ENCODE measurements at places on chromosomes 2 and 18.

DNA sequence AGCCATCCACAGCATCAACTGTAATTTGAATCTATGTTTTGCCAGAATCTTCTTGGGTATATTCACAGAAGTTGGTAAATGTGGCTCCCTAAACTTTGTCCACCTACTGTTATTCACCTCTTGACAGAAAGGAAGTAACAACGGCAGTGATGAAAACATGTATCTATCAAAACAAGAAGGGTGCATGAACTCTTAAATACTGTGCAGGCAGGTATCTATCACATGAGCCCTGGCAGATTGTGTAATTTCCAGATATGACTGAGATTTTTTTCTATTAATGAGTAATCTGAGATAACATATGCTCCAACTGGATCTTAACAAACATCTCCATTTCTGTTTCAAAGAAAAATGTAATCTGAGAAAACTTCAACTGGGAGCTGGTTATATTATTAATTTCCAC is 36.6 kb downstream of the SFT2D3 start:
- DNase-seq: no peak

- DNase-seq: peak; percentile 59
Measured at GRCh38 chr2:96801005-96801785, 14.9 kb upstream of the CNNM3 start.

DNA sequence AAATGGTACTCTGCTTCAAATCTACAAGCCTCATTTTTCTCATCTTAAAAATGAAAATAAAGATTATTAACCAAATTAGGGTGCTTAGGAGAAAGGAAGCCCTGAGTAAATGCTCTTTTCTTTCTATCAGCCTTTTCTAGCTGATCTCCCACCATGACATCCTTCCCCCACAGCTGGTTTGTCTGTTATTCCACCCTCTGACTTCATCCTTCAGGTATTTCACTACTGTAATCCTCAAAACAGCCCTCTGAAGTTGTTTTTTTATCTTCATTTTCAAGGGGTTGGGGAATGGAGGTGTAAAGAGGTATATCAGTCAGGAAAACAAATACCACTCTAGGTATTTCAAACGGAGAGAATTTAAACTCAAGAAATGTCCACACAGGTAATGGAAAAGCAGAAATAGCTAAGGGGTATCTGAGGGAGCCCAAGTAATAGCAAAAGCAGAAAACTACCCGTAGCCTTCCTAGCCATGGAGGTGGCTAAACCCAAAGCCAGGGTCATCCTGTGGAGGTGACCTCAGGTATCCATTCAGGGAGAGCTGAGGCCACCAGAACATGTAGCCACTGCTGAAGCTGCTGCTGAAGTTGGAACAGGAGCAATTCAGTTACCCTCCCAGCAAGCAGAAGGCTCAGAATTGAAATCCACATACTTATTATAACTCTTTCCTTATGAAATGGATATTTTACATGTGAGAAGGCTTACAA is 990.9 kb upstream of the ACVR2A start:
- no peak for DNase-seq

GRCh38 chr2:45938649-45939511 is 287.4 kb downstream of the PRKCE start:
- no peak for DNase-seq

DNA sequence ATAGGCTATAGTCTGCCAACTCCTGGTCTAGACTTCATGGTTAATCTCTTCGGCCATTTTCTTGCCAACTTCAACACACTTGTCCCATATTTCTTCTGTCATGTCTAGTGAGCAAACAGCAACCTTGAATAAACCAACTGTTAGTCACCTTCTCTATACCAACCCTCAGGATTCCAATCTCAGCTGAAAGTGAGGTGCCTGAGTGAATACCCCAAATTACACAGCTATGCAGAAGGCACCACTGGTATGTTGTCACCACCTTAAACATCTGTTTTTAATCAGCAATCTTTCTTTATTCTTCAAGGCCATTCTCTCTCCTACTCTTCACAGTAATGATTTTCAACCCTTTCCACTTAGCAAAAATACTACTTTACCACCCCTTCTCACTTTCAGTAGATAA is 39.3 kb downstream of the THOC1 start:
- DNase-seq: no peak

DNA sequence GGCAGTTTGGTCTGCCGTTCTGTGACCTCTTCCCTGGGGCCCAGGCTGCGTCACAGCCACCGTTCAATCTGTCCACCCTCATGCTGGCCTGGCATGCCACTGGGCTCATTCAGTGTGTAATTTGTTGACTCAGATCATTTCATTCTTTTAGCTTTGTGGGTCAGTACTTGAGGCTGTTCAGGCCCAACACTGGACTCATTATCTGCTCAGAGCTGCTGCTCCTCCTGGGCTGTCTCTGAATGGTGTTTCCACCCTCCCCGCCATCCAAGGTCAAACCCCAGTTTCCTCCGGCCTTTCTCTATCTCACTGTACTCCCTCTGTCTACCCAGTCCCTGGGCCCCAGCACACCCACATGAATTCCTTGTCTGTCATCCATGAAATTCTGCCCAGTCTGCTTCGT is 152.4 kb upstream of the NCK2 start:
- DNase-seq: no peak

GRCh38 chr2:20093263-20094141 is 42.1 kb upstream of the LAPTM4A start:
- no peak for DNase-seq

DNA sequence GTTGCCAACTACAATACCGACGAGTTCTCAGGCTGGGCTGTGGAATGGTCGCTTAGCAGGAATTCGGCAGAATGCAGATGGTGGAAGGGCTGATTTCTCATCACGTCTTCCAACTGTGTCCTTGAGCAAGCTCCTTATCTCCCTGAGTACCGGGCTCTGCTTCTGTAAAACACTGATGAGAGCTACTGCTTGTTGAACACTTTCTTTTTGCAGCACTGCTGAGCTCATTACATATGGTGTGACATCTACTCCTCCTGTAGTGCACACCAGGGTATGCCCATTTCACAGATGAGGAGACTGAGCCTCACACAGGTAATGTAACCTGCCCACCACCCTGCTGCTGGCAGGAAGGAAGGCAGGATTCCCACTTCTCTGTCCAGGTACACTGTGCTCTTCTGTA is 8.3 kb downstream of the IL1R2 start:
- no peak for DNase-seq

DNA sequence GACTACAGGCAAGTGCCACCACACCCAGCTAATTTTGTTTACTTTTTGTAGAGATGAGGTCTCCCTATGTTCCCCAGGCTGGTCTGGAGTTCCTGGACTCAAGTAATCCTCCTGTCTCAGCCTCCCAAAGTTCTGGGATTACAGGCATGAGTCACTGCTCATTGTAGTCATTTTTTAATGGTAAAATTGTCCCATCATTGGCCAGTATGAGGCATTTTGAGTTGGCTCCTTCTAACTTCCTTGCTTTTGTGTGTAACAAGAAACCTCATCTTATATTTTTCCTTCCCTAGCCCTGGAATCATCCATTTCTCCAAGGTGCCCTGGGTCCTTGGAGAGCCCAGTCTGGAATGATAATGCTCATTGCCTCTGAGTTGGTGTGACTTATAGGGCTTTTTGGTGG is 148.5 kb downstream of the INHBB start:
- no peak for DNase-seq

GRCh38 chr2:148967578-148967977 is 70.9 kb upstream of the LYPD6B start:
- no peak for DNase-seq

DNA sequence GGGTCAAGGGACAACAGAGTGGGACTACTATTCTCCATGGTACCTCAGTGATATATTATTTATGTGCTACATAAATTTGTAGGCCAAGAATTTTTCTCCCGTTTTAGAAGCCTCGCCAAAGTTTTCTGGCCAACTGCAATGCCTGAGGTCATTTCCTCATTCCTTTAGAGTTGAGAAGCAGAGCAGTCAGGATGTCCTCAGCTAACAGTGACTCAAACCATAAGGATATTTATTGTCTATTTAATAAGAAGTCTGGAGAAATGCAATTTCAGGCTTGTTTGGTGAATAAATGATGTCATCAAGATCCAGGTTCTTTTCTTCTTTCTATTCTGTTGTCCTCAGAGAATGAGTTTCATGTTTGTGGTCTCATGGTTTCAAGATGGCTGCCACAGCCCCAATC is 91.0 kb downstream of the ADCYAP1 start:
- DNase-seq: no peak

Data from stimulated activated CD8-positive, alpha-beta memory T cell treated with anti-CD3 and anti-CD28 coated beads, Interleukin-7, amount 100 ng/mL, for 4 hours (primary cell).